Activated T-helper 1 cell treated with anti-CD3 and anti-CD28 coated beads, Interleukin-12 subunit alpha, Interleukin-12 subunit beta, Interleukin-2, Interleukin-4 antibody, amounts not matched to agents 30 ng/mL and 10 ng/mL and 1 ng/mL, durations not matched to agents 14 hours and 24 hours and 36 hours (primary cell): ENCODE measurements at places on chromosomes 6 and 20. TPM values are rescaled to one million over a fixed set of nuclear protein-coding genes. Genes with fewer than 3 reads are reported as not detected.

ADGB gene
- not detected in 2 replicates for total RNA-seq

PKIB gene
- 0.44 TPM in 1 of 2 replicates, not detected in the other for total RNA-seq

SIGLEC1 gene
- not detected in 2 replicates for total RNA-seq

- DNase-seq = peak; percentile 67
- H3K27me3 ChIP-seq = peaks cover 28% of the 10 kb centered on the region
- H3K36me3 ChIP-seq = peaks cover 2% of the 10 kb centered on the region
- H3K4me3 ChIP-seq = peak overlapping the region; percentile 62
- H3K4me1 ChIP-seq = peaks cover 29% of the 10 kb centered on the region
Measured at GRCh38 chr6:138109042-138109997, 2.1 kb upstream of the PERP start.

GRCh38 chr6:109441069-109441816 is 719 bp downstream of the SMPD2 start:
- no peak for DNase-seq
- H3K27ac ChIP-seq = peak overlapping the region; percentile 91
- H3K4me3 ChIP-seq = peak overlapping the region; percentile 88
- H3K36me3 ChIP-seq = peaks cover 18% of the 10 kb centered on the region
- peaks cover 5% of the 10 kb centered on the region for H3K27me3 ChIP-seq
- H3K4me1 ChIP-seq = peaks cover 23% of the 10 kb centered on the region

DNA sequence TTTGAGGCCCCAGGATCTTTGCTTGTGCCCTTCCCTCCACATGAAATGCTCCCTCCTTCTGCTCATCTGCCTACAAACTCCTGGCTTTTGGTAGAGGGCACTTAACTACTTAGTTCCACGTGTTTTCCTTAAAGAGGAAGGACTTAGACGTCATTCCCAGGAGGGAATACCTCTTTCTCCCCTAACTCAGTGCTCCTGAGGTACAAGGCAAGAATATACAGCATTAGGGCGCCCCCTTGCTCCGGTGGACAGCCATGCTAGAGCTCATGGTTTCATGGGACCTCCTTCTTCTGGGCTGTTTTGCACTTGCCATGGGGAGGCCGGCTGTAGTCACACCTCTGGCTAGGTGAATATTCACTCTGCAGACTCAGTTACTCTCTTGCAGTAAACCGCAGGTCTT is 93.8 kb upstream of the LY86 start:
- H3K27me3 ChIP-seq = peaks cover 13% of the 10 kb centered on the region
- DNase-seq = no peak
- no peaks in the 10 kb centered on the region for H3K36me3 ChIP-seq
- no peaks in the 10 kb centered on the region for H3K4me1 ChIP-seq

DNA sequence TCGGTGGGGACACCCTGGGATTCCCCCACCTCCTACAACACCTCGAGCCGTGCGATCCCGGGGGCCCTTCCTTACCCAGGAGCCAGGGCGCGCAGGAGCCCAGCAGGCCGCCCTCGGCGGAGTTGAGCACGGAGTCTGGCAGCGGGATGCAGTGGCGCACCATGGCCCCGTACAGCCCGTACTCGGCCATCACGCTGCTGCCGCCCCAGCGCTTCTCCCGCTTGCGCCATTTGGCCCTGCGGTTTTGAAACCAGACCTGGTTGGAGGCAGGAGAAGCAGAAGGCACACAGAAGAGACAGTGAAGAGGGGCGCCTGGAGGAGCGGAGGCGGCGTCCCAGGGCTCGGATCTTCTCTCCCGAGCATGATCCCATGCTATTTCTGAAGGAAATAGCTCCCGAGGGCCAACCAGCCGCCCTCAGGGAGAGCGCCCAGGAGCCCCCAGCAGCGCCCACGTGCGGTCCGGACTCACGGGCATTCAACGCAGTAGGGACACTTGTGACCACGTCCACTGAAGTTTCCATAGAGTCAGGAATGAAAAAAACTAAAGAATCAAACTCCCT is 4.3 kb downstream of the VSX1 start:
- peaks cover 1% of the 10 kb centered on the region for H3K36me3 ChIP-seq
- H3K4me3 ChIP-seq = no peak overlapping the region
- no peak overlapping the region for H3K27ac ChIP-seq
- no peaks in the 10 kb centered on the region for H3K4me1 ChIP-seq
- no peak for DNase-seq

DNA sequence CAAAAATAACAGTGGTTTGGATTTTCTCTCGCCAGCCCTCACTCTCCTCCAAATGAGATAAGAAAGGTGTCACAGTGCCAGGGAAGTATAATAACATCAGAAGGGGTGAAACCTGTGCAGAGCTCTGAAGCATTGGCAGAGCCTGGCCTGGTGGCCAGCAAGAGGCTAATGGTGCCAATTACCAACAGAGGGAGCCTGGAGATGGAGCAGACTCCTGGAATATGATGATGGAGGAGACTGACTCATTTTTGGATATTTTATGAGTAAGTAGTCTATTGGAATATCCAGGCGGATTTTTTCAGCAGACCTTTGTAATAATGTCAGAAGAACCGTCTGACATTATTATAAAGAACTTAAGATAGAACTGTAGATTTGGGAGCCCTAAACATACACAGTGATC is 442.6 kb upstream of the MARCKS start:
- no peak overlapping the region for H3K4me3 ChIP-seq
- DNase-seq = no peak
- no peaks in the 10 kb centered on the region for H3K4me1 ChIP-seq

DNA sequence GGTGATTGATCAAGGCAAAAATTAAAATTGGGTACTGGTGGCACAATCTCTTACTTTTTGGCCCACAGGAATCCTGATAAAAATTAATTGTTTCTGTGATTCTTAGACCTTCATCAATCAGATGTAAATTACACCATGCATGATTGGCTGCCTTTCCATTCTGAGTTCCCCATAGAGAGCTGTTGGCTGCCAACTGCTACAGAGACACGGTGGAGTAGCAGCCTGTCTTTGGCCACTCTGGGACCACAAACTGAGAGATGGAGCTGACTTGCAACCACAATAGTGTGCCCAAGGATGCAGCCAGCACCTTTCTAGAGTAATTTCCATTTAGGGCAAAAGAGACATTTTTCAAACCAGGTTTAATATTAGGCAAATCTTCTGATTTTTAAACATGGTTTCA is 274.3 kb upstream of the MMS22L start:
- H3K27me3 ChIP-seq = peaks cover 2% of the 10 kb centered on the region
- H3K4me3 ChIP-seq = no peak overlapping the region
- no peak for DNase-seq
- H3K27ac ChIP-seq = no peak overlapping the region

DNA sequence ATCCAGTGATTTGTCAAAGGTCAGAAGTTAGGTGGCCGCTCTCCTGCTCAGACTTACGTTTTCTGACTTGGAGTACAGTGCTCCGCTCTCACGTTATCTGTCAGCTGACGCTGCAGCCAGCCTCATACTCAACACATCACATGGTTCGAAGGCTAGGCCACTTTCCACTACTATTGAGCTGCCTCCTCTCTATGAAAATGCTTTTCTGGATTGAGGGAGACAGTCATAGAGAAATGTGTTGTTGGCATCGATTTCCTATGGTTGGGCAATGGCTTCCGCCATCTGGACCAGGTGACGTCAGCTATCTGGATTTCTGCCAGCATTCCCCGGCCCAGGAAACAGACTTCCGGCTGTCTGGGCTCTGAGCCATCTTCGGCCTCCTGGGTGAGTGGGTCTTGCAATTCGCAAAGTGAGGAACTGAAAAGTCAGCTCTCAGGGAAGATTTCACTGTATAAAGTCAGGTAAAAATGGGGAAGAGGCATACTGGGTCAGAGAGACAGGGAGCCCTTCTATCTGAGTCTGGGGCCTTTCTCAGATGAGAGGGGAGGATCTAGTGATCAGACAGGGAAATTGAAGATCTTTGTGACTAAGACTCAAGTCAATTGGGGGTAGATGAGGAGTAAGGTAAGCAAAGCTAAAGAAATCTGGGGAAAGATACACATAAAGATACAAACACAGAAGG is 37.5 kb upstream of the IER3 start:
- H3K27ac ChIP-seq = peak overlapping the region; percentile 77
- peak overlapping the region; percentile 66 for H3K4me3 ChIP-seq
- no peaks in the 10 kb centered on the region for H3K27me3 ChIP-seq
- no peak for DNase-seq
- peaks cover 12% of the 10 kb centered on the region for H3K36me3 ChIP-seq

DNA sequence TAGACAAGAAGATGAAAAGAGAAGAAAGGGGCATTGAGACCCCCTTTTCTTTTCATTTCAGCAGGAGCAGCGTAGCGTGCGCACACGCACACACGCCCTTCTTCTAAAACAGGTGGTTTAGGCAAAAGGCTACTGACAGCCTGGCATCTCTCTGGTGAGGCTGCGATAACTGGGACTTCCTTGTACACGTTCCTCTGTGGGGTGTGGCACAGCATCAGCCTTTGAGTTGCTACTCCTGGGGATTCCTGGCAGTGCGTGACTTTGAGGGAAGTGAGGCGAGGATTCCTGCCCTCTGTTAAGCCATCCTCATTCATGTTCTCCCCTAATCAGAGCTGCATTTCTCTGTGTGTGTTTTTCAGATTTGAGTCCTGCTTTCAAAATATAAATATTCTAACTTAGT is 94.7 kb downstream of the TMEM170B start:
- H3K27me3 ChIP-seq = no peaks in the 10 kb centered on the region
- no peaks in the 10 kb centered on the region for H3K36me3 ChIP-seq

DNA sequence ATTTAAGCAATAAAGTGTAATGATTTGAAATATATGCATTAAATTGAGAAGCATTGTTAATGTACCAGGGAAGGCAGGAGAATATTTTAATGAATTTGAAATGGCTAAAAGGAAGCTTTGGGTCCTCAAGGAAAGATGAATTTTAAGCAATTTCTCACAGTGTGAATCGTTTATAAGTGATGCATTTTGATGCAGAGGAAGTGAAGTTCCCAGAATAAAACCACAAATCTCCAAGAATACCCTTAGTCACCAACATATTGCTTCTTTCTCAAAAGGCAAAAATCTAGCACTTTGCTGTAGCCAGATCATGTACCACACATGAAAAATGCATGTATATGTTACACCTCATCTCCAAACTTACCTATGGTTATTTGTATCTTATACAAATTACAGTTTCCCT is 11.7 kb downstream of the TPD52L1 start:
- no peak for DNase-seq
- H3K36me3 ChIP-seq = no peaks in the 10 kb centered on the region
- H3K27me3 ChIP-seq = peaks cover 8% of the 10 kb centered on the region
- no peaks in the 10 kb centered on the region for H3K4me1 ChIP-seq
- no peak overlapping the region for H3K4me3 ChIP-seq

DNA sequence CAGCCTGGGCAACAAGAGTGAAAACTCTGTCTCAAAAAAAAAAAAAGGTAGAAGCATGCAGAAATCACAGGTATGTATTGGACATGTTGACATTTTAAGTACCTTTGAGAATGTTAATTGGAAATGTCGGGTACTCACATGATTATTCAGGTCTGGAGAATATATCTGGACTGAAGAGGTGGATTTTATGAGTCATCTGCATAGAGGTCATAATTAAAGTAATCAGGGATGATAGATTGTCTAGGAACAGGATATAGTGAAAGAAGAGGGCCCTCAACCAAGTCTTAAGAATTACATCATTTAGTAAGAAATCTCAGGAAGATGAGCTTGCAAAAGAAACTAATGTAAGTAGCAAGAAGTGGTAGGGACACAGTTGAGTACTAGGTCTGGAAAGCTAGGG is 212.5 kb downstream of the UTRN start:
- peaks cover 44% of the 10 kb centered on the region for H3K36me3 ChIP-seq
- no peaks in the 10 kb centered on the region for H3K27me3 ChIP-seq
- H3K4me1 ChIP-seq = peaks cover 26% of the 10 kb centered on the region

DNA sequence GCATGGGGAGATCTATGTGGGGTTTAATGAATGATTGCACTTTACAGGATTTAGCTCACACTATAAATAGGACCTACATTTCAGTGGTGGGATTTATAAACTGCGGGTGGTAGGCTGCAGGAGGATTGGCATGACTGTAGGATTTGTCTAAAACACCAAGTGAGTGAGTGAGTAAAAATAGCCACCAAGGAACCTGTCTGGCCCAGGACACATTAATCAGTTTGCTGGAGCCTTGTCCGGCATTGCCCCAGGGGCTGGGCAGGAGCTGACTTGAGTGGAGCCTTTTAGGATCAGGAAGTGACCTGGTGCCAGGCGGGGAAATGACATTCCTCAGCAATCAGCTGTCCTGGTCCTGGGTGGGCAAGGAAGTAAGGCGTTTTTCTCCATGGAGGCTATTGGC is 278.7 kb upstream of the PRND start:
- no peaks in the 10 kb centered on the region for H3K4me1 ChIP-seq
- no peaks in the 10 kb centered on the region for H3K36me3 ChIP-seq
- no peak for DNase-seq
- no peak overlapping the region for H3K27ac ChIP-seq
- no peak overlapping the region for H3K4me3 ChIP-seq

- H3K4me3 ChIP-seq = no peak overlapping the region
- H3K4me1 ChIP-seq = no peaks in the 10 kb centered on the region
- no peaks in the 10 kb centered on the region for H3K36me3 ChIP-seq
- DNase-seq = no peak
- H3K27ac ChIP-seq = no peak overlapping the region
Measured at GRCh38 chr6:100152201-100152600, 158.2 kb upstream of the MCHR2 start.
